Muscle of back (tissue), 13 donors: ENCODE measurements at places on chromosomes 2 and 18.

- no peak for DNase-seq
Measured at GRCh38 chr2:128599700-128600099, 281.0 kb upstream of the HS6ST1 start.

GRCh38 chr18:34697891-34698290, 12.2 kb upstream of the DTNA start:
- DNase-seq, result no peak

- DNase-seq, result peak; percentile 79
Measured at GRCh38 chr18:3062798-3063680, 50.1 kb upstream of the LPIN2 start.

DNA sequence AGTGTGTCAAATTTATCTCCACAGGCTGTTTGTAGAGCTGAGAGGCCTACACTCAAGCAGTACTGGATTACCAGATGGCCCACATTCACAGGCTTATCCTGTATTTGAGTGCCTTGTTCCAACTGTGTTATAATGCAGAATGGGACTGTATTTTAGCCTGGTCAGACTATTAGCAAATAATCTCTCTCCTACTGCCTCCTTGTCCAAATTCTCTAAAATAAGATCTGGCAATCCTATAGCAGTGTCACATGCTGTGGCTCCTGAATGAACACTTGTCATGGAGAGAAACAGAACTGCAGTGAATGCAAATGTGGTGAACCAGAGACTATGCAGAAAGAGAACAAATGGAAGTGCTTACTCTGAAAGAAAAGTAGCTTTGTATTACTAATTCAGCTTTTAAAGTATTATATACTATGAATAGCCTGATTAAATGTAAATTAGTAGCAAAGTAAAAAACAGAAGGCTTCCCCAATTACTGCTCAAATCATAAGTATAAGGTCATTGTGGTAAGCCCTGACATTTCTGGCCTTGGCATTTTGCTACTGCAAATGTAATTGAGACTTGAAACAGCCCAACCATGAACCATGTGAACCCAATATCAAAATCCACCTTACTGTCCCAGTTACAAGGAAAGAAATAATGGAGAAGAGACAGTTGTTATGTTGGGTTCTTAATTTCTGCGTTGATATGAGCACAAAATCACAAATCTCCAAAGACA, 80.0 kb downstream of the MAP4K3 start:
- DNase-seq, result peak; percentile 26

DNA sequence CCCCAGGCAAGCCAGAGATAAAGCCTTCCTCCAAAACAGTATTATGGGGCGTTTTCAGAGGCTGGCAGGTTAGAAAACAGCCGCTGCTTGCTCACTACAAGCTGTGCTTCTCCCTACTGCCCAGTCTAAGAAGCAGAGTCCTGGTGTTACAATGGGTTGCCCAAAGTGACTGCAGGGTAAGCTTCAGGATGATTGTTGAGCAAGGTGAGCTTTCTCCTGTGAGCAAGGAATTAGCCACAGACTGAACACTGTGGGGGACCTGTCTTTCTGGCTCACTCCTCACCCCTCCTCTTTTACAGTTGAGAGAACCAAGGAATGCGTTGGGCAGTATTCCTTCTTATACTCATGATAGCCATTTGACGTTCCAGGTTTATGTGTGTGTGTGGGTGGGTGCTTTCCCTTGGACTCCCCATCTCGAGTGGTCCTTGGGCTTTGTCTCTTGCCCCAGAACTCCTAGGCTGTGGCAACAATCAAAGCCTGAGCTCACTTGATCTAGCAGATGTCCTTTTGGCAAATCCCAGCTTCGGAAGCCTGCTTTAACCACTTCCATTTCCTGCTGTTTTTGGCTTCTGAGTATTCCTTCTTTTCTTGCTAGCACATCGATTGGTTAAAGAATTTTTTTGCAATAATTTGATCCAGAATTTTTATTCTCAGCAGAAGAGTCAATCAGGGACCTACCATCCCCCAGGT, 47.5 kb downstream of the KDM3A start:
- DNase-seq, result no peak

- no peak for DNase-seq
Measured at GRCh38 chr18:23049698-23050373, 85.4 kb upstream of the CABLES1 start.

GRCh38 chr2:24181849-24182248, 7.0 kb downstream of the FAM228A start:
- no peak for DNase-seq
